MCF 10A (cell line): ENCODE measurements at places on chromosomes 2 and 18. TPM values are rescaled to one million over a fixed set of nuclear protein-coding genes. Genes with fewer than 3 reads are reported as not detected.

DNA sequence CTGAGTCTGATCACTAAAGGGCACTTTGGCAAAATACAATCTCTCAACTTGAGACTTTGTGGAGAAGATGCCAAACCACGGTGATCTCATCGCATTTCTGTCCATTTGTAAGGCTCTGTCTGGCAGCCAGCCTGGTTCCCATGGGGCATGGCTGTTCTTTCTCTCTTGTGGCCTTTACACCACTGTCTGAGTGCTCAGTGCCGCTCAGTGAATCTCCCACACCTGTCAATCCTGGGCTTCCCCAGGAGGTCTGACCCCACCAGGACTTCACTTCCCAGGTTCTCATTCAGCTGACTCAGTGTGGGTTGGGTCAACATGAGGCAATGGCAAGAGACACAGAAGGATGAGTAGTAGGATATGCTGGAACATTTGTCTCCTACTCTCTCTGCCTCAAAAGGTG is 96.8 kb upstream of the TRIB2 start:
- no peaks in the 10 kb centered on the region for H3K36me3 ChIP-seq
- peaks cover 15% of the 10 kb centered on the region for H3K4me1 ChIP-seq
- no peaks in the 10 kb centered on the region for H3K27me3 ChIP-seq
- no peak overlapping the region for H3K4me3 ChIP-seq
- H3K27ac ChIP-seq: no peak overlapping the region

- peaks cover 3% of the 10 kb centered on the region for H3K4me1 ChIP-seq
- no peak for DNase-seq
- H3K36me3 ChIP-seq: no peaks in the 10 kb centered on the region
- no peak overlapping the region for H3K4me3 ChIP-seq
- no peaks in the 10 kb centered on the region for H3K27me3 ChIP-seq
Observed at GRCh38 chr18:2331491-2331890, 239.8 kb downstream of the METTL4 start.

DNA sequence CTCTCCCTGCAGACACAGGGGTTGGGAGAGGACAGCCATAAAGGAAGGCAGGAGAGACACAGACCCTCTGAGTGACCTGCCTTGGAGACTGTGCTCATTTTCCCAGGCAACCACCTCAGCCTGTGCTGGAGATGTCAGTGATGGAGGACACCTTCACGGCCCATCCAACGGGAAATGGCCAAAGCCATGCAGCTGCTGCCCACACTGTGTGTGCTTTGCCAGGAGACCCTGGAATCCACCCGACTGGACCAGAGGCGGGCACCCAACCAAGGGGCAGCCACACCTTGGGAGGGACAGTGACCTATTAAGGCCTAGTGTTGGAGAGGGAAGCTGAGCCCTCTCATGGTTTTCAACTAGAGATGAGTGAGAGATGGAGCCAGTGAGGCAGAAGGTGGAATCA is 192.5 kb downstream of the SMAD2 start:
- DNase-seq: no peak
- H3K4me3 ChIP-seq: no peak overlapping the region
- no peak overlapping the region for H3K27ac ChIP-seq
- H3K36me3 ChIP-seq: no peaks in the 10 kb centered on the region
- H3K27me3 ChIP-seq: peaks cover 93% of the 10 kb centered on the region

- no peak overlapping the region for H3K27ac ChIP-seq
- H3K4me1 ChIP-seq: no peaks in the 10 kb centered on the region
- H3K4me3 ChIP-seq: no peak overlapping the region
- no peak for DNase-seq
- H3K36me3 ChIP-seq: no peaks in the 10 kb centered on the region
Observed at GRCh38 chr2:71796174-71796593, 342.8 kb downstream of the DYSF start.

DNA sequence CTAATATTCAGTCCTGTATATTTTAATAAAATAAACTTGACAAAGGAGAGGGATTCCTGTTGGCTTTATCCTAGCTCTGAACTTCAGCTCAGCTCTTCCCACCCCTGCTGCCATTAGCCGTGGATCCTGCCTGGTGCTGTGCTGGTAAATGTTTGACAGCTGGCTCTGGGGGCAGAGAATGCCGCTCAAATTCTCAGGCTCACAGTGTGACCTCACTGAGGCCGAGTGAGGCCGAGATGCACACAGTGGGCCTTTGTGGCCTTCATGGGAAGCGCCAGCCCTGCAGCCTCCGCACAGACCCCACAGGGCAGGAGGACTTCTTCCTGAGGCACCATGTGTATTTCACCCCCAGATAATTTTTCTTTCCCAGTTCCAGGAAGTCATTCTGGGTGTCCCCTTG is 16.5 kb upstream of the FAHD2A start:
- peaks cover 27% of the 10 kb centered on the region for H3K36me3 ChIP-seq
- H3K27me3 ChIP-seq: no peaks in the 10 kb centered on the region
- DNase-seq: no peak
- no peak overlapping the region for H3K4me3 ChIP-seq
- H3K27ac ChIP-seq: no peak overlapping the region
- H3K4me1 ChIP-seq: peaks cover 15% of the 10 kb centered on the region

GRCh38 chr2:79580175-79580574 is 67.3 kb downstream of the CTNNA2 start:
- H3K27ac ChIP-seq: no peak overlapping the region
- no peaks in the 10 kb centered on the region for H3K4me1 ChIP-seq
- DNase-seq: no peak
- no peaks in the 10 kb centered on the region for H3K36me3 ChIP-seq
- no peaks in the 10 kb centered on the region for H3K27me3 ChIP-seq

GRCh38 chr2:86648681-86649080 is 25.0 kb upstream of the RNF103 start:
- H3K27ac ChIP-seq: no peak overlapping the region
- no peaks in the 10 kb centered on the region for H3K36me3 ChIP-seq
- H3K27me3 ChIP-seq: no peaks in the 10 kb centered on the region
- no peak for DNase-seq
- no peak overlapping the region for H3K4me3 ChIP-seq

DNA sequence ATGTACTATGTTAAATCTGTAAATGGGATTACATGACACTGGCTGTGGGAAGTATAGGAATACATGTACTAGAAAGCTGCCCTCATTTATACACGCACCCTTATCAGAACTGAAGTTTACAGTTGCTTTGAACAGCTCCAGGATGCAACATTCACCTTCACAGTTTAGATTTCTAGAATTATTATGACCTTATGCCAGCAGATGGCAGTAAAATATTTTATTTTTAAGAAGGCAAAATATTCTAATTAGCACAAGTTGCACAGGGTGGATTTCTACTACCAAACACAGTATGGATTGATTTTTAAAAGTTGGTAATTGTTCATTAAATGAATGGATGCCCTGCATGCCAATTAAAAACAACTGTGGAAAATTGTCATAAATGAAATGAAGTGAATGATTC is 670.4 kb downstream of the KCNJ3 start:
- H3K27me3 ChIP-seq: peaks cover 18% of the 10 kb centered on the region
- H3K4me3 ChIP-seq: no peak overlapping the region
- H3K4me1 ChIP-seq: no peaks in the 10 kb centered on the region
- H3K27ac ChIP-seq: no peak overlapping the region
- peak; percentile 39 for DNase-seq
- no peaks in the 10 kb centered on the region for H3K36me3 ChIP-seq

GRCh38 chr2:168084288-168084687 is 163.1 kb downstream of the STK39 start:
- no peak overlapping the region for H3K27ac ChIP-seq
- DNase-seq: no peak
- no peak overlapping the region for H3K4me3 ChIP-seq
- H3K4me1 ChIP-seq: no peaks in the 10 kb centered on the region
- no peaks in the 10 kb centered on the region for H3K27me3 ChIP-seq

DNA sequence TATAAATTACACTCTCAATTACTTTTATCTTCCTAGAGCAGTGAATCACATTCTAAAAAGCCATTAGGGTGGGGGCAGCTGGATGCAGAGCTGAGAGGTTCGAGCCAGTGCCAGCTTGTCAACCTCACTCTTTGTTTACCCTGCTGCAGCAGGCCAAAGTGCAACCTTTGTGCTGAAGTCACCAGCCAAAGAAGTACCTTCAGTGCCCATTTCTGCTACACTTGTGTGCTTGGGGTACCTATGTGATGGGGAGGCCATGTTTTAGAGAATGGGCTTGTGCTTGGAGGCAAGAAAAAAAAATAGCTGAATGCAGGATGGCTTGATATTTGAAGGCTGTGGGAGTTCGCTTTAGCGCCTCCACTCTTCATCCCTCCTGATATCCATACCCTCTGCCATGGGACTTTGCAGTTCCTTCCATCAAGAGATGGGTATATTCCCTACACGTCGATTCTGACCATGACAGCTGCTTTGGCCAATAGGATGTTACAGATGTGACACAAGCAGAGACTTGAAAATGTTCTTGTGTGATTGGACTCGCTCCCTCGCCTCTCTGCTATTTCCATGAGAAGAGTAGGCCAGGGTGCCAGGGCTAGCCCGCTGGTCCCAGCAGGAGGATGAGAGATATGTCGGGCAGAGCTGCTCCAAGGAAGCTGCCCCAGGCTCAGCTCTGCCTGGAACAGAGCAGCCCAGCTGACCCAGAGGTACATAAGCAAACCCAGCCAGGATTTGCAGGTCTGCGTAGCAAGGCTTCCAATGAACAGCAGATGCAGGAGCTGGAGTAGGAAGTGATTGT is 12.7 kb upstream of the FZD5 start:
- no peaks in the 10 kb centered on the region for H3K36me3 ChIP-seq
- no peak for DNase-seq
- no peaks in the 10 kb centered on the region for H3K27me3 ChIP-seq
- H3K4me3 ChIP-seq: no peak overlapping the region
- peaks cover 7% of the 10 kb centered on the region for H3K4me1 ChIP-seq

DNA sequence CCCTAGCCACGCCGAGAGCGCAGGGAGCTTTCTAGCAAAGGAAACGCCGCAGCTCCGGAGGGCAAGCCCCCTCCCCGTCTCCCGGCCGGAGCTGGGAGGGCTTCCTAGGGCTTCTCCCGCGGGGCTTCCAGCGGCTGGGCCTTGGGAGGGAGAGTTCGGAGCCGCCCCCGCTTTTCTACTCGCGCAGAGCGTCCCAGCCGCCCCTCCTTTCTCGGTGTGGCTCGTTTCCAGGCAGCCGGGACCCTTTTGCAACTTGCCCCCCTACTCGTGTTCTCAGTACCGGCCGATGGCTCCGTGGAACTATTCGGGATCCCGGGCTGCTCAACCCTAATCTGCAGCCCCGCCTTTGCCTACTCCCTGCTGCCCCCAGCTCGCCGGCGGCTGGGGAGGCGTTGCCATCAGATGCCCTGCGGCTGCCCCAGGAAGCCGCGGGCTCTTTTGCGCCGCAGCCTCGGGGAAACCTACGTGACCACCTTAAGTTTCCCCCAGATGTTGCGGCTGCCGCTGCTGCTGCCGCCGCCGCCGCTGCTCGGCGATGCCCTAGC is 1.5 kb upstream of the NR4A2 start:
- peaks cover 14% of the 10 kb centered on the region for H3K36me3 ChIP-seq
- H3K27ac ChIP-seq: peak overlapping the region; percentile 99
- peaks cover 12% of the 10 kb centered on the region for H3K4me1 ChIP-seq
- H3K4me3 ChIP-seq: peak overlapping the region; percentile 87

DNA sequence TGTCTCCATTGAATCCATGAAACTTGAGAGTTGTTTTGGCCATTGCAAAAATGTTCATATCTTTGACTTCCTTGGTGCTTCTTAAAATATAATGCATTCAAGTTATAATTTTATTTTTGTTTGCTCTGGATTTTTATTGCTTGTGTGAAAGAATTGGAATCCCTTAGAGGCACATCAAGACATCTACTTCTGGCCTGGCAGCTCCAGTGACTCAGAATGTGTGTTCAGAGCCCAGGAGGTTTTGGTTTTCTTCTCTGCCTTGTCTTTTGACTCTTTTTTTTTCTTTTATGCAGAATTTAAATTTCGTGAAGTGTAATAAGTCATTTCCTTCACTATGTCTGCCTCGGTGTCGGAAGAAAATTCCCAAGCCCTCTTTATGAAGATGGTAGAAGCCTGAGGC is 180.2 kb downstream of the LTBP1 start:
- no peak overlapping the region for H3K27ac ChIP-seq
- no peak overlapping the region for H3K4me3 ChIP-seq
- DNase-seq: no peak
- H3K4me1 ChIP-seq: peaks cover 27% of the 10 kb centered on the region

DNA sequence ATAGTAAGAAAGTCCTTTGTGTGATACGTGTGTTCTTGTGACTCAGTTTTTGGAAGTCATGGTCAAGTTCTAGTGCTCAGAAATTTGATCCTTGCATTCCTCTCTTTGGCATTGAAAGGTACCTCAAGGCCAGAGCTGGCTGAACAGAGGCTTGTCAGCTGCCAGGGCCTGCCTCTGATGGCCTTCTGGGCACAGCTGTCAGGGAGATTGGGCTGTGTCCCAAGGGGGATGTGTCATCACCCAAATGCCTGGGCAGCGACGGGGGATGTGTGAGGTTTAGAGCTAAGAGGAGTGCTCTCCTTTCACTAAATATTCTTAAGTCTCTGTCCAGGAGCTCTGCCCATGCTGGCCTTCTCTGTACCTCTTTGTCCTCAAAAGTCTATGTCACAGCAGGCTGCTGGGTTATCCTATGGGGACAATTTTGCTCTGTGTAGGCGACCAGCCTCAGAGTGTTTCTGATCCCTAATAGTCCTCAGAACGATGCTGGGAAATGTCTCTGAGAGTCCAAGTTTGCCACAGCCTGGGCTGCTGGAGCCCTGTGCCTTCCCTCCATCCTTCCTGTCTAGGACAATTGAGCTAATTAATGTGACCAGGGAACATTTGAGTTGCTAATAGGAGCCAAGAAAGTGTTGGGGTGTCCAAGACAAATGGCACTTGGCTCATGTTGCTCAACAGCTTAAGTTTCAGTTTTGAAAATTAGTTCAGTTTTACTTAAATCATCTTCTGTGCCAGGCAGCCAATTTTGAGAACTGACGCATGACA is 115.4 kb upstream of the ZNF521 start:
- H3K27me3 ChIP-seq: no peaks in the 10 kb centered on the region
- H3K4me1 ChIP-seq: no peaks in the 10 kb centered on the region
- H3K4me3 ChIP-seq: no peak overlapping the region

DNA sequence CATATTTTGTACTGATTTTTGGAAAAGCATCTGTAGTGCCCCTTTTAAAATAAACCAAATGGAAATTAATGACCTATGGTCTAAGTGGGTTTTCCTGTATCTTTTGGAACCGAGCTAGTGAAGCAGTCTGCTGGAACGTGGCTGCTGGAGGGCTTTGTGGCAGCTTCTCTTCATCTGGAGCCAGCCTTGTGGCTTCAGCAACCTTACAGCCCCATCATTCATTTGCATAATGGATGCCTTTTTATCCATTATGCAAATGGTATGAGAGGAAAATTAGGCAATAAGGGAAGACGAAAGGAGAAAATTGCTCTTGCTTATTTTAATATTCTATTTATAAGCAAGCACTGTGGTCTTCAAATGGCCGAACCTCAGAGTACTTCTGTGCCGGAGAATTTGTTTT is 421.0 kb downstream of the PARD3B start:
- H3K4me3 ChIP-seq: no peak overlapping the region
- no peak for DNase-seq
- H3K27ac ChIP-seq: no peak overlapping the region
- no peaks in the 10 kb centered on the region for H3K4me1 ChIP-seq
- no peaks in the 10 kb centered on the region for H3K27me3 ChIP-seq

- peaks cover 15% of the 10 kb centered on the region for H3K27me3 ChIP-seq
- H3K4me1 ChIP-seq: no peaks in the 10 kb centered on the region
- no peak overlapping the region for H3K4me3 ChIP-seq
Observed at GRCh38 chr2:88831792-88832248, 140.3 kb downstream of the RPIA start.

GRCh38 chr18:35463050-35463449 is 34.7 kb downstream of the INO80C start:
- H3K36me3 ChIP-seq: no peaks in the 10 kb centered on the region
- peak overlapping the region; percentile 72 for H3K27ac ChIP-seq
- peak; percentile 69 for DNase-seq
- H3K4me1 ChIP-seq: peaks cover 61% of the 10 kb centered on the region
- H3K4me3 ChIP-seq: no peak overlapping the region
- no peaks in the 10 kb centered on the region for H3K27me3 ChIP-seq

ACKR3 gene
- 0.29 and 0.61 TPM in 2 replicates for total RNA-seq

SERPINB7 gene
- 2.6 and 3.0 TPM in 2 replicates for total RNA-seq

ANKAR gene
- 4.6 and 5.1 TPM in 2 replicates for total RNA-seq

EML6 gene
- 0.77 and 1.7 TPM in 2 replicates for total RNA-seq

ATP6V1B1 gene
- not detected in 2 replicates for total RNA-seq

CRACDL gene
- 12.9 and 13.0 TPM in 2 replicates for total RNA-seq

EMX1 gene
- not detected in 2 replicates for total RNA-seq
